Pons (tissue), 1 donor: ENCODE measurements at places on chromosomes 7 and 10.

DNA sequence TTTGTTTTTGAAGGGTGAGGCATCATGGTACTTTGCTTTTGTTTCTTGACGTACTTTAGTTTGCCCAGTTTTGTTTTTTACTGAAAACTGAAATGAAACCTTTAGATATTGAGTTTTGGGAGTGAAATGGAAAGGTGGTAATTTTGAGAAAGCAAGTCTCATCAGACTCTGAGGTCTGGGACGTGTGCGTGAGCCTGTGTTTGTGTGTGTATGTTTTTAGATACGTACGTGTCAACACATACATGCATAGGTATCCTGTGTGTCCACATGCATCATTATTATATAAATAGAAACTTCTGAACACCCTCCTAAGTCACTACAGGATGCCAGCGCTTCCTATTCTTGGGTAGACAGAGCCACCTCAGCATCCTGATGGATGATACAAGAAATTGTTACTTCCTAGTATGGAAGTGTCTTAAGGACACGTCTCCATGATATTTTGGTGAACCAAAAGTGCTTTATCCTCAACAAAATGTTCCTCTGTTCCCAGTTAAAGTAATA is 47.8 kb downstream of the PROSER2 start:
- no peak for DNase-seq

DNA sequence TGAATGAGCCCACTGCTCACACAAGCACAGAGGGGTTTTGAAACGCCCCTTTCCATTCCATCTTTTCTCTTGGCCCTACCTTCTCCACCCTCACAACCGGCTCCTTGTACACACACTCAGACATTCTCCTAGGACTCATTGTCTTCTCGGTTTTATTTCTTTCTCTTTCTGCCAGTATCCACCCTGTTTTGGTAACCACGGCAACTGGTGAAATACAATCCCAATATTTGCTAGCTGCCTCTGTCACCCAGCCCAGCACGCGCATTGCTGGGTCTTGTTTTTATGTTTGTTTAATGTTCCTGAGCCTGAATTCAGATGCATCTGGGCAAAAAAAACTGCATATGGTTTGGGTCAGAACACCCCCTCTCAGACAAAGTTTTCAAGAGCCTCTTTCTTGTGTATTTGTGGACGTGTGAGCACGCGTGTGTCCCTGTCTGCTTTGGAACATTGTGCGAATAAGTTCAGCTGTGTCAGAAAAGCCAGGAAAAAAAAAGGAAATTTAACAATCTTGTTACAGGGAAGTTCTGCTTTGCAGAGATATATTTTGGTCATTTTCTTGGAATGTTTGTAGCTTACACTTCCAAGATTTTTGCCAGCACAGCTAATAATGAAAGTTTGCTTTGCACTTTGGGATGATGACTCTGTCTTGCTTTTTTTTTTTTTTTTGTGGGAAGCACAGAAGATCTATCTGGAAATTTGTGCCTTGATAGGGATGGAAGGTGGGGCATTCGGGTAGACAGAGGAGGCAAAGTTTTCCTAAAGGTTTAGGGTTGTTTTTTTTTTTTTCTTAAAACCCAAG is 225.9 kb downstream of the TRIL start:
- peak; percentile 51 for DNase-seq

DNA sequence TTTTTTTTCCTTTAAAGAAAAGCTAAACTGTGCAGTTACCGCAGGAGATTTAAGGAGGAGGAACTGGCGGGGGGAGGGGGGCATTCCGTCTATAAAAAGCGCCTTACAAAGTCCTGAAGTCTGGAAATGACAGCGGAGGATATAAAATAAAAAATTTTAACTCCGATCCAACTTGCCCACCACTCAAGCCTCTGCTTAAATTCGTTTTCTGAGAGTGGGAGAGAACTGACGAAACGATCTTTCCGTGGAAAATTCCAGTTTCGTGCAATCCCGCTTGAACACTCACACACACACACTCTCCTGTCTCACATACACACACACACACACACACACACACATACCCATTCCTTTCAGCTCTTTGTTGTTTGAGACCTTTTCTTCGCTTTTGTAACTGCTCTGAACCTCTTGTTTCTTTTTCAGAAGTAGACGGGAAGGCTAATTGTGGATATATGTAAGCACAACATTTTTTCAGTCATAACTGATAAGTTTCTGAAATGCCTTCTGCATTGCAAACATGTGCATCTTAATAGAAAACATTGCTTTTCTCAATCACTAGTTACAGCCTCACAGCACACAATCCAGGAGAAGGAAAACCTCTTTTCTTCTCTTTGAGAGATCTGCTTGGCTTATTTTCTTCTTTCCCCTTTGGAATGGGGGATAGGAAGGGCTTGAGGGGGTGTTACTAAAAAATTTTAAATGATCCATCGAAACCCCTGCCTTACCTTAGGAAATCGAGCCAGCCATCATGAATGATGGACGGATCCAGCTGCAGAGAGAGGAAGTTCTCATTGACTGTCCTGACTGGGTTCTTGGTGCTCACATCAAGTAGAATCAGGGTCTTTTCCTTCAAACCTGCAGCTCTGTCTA is 628 bp downstream of the HPSE2 start:
- no peak for DNase-seq

GRCh38 chr7:102393467-102393866 is 2.7 kb upstream of the PRKRIP1 start:
- DNase-seq = no peak

DNA sequence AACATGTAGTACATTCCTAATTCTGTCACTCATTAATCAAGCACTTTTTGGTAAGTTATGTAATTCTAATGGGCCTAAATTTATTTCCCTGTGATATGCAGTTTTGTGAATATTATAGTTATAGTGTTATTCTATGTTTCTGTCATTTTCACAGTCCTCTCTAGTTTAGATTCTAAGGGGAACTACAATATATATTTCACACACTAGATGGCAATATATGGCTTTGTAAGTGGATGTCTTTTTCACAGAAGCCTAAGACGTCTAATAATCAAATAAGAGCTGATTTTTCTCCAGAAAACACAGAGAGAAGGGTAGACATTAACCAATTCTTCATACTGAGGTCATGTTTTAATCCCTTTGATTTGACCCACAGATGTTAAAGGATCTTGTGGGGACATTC is 18.0 kb downstream of the RNLS start:
- DNase-seq = peak; percentile 62
